ENCODE measurements at places on chromosomes 6 and 20.

DNA sequence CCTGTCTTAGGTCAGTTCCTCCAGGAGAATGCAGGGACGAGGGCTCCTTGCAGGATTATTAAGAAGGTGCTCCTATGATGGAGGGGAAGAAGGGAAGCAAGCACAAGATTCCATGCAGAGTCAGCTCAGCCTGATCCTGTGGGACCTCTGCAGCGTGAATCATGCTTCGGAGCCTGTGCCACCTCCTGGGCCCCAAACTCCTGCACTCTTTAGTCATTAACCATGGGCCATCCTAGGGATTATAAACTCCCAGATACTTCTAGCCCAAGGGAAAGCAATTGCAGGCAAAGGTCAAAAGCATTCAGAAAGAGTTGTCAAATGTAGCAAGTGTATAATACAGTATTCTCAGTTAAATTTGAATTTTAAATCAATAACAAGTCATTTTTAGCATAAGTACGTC, 208.7 kb upstream of the PMEPA1 start:
- no peak for DNase-seq

DNA sequence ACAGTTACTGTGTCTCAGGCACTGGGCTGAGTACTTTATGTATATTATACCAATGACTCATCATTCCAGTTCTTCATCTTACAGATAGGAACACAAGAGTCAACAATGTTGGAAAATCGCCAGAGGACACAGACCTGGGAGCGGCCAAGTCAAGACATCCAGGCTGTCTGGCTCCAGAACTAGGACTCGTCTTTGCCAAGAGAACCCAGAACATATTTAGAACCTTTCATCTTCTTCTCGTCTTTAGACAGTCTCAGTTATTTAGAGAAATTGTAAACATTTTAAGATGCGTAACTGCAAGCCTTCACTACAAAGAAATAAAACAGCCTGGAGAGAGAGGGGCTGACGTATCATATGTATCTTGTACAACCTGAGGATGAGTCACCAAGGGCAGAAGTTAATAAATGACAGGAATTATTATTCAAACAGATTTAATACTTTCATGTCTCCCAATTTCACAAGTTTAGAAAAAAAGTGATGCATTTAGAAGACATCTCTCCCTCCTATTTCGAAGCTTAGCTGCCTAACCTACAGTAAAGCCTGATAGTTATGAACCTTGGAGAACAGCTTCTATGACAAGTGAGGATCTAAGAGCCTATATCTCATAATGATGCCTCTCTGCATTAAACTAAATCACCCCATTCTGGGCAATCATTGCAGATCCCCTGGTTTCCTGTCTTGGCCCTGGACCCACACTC, 43.4 kb downstream of the SLC22A3 start:
- no peak for DNase-seq

GRCh38 chr20:16573001-16573965, at the start of gene KIF16B:
Gene KIF16B, minus strand, starts transcription at chr20:16573448. Its CDS starts 173 bp downstream, at chr20:16573275.
- DNase-seq = no peak

- DNase-seq = no peak
These were observed 107.1 kb downstream of the AHI1 start for GRCh38 chr6:135390458-135390857.

- no peak for DNase-seq
These were observed 38.7 kb upstream of the RFPL4B start for GRCh38 chr6:112308476-112308875.
